A549 treated with DMSO at 1 μM for 4 hours (cell line): ENCODE measurements at places on chromosomes 13 and 19. TPM values are rescaled to one million over a fixed set of nuclear protein-coding genes. Genes with fewer than 3 reads are reported as not detected.

Gene FOSB
- total RNA-seq = 15.1 to 22.9 TPM (median 18.9 TPM) in 5 replicates

Gene CGB5
- 1.0 to 1.6 TPM (median 1.4 TPM) in 5 replicates for total RNA-seq

Gene PEX11G
- 1.7 to 2.3 TPM (median 1.9 TPM) in 5 replicates for total RNA-seq

Gene CNFN
- total RNA-seq = 39.4 to 46.7 TPM (median 41.5 TPM) in 5 replicates

Gene C19orf85
- not detected in 5 replicates for total RNA-seq

Gene CYP2F1
- total RNA-seq = not detected in 5 replicates

Gene SRRM5
- 0.61 to 1.4 TPM (median 0.85 TPM) in 5 replicates for total RNA-seq

Gene KCTD15
- 51.4 to 74.6 TPM (median 64.0 TPM) in 5 replicates for total RNA-seq

Gene SUGP1
- 22.3 to 27.9 TPM (median 25.6 TPM) in 5 replicates for total RNA-seq

Gene LILRA6
- total RNA-seq = not detected in 5 replicates

Gene CYP4F3
- 1.8 to 3.2 TPM (median 2.6 TPM) in 5 replicates for total RNA-seq

Gene DOCK6
- 8.1 to 9.7 TPM (median 8.8 TPM) in 5 replicates for total RNA-seq

Gene TRIM28
- total RNA-seq = 659 to 835 TPM (median 753 TPM) in 5 replicates

Gene GAMT
- 25.1 to 40.6 TPM (median 35.1 TPM) in 5 replicates for total RNA-seq

Gene TMEM238
- total RNA-seq = 2.3 to 10.5 TPM (median 6.4 TPM) in 5 replicates

Gene FAM83E
- 0.14 to 0.40 TPM (median 0.22 TPM) in 4 of 5 replicates, not detected in the other for total RNA-seq

Gene VWA8
- total RNA-seq = 6.7 to 8.8 TPM (median 7.4 TPM) in 5 replicates

Gene KLK10
- total RNA-seq = 0.25 to 0.40 TPM (median 0.34 TPM) in 5 replicates
